ENCODE measurements at places on chromosomes 7 and 10.

DNA sequence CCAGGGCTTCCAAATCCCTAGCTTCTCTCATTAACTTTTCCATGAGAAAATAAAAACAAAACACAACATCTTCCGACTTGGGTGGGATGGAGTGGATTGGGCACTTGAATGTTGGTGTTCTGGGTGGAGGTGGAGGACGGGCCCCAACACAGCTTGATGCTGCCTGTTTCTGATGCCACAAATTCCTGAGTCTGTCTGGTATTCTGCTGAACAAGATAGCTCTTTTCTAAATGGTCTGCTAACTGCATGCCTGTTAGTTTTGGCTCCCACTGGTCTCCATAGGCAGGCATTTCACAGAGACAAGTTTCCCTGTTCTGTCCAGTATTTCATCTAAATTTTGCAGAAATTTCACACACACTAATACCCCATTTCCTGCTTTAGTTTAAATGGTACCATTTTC, 160.9 kb upstream of the FZD8 start:
- no peak for DNase-seq

DNA sequence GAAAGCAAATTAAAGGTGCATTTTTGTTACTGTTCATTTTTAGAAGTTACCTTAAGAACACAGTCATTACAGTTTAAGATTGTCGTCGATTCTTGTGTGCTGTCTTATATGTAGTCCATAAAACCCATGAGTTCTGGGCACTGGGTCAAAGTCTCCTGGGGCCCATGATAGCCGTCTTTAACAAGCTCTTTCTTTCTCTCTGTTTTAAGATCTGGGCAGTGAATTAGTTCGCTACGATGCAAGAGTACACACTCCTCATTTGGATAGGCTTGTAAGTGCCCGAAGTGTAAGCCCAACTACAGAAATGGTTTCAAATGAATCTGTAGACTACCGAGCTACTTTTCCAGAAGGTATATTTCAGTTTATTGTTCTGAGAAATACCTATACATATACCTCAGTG, 90.7 kb upstream of the CAPZA2 start:
- DNase-seq: no peak

DNA sequence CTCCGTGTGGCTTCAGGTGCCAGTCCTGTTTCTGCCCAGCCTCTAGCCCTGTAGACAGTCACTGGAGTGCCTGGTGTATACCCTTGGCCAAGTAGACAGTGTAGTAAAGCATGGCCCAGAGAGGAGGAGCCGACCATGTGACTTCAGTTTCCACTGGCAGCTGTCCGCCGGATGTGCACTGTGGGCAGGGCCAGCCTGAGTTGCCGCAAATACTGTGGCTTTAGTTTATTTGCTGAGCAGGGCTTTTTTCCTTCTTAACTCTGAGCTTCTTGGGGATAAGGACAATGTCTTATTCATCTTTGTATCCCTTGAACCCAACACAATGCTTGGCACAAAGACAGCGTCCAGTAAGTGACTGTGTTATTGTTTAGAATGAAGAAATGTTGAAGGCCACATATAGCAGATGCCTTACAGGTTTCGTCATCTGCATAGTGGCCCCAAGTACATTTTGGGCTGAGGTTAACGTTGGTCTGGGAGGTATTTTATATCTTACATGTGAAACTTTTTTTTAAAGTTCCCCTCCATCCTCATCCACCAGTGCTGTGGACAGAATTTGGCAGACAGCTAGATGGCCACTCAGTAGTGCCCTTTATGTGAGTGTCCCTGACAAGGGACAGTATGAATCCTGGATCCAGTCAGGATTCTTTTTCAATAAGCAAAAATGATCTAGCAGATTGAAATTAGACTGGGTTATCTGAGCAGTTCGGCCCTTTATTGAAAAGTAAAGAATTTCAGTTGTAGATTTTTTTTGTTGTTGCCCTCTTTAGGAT, 40.6 kb downstream of the CYP17A1 start:
- no peak for DNase-seq

- no peak for DNase-seq
These were observed at the start of gene AEBP1 for GRCh38 chr7:44103923-44104859. TSS of gene AEBP1 (plus strand) at chr7:44104345. CDS start at chr7:44104666, 321 bp downstream.

GRCh38 chr10:44966129-44966815, 6.7 kb downstream of the RASSF4 start:
- DNase-seq: no peak

- no peak for DNase-seq
These were observed 11.6 kb downstream of the RPS24 start for GRCh38 chr10:78045237-78045636.

DNA sequence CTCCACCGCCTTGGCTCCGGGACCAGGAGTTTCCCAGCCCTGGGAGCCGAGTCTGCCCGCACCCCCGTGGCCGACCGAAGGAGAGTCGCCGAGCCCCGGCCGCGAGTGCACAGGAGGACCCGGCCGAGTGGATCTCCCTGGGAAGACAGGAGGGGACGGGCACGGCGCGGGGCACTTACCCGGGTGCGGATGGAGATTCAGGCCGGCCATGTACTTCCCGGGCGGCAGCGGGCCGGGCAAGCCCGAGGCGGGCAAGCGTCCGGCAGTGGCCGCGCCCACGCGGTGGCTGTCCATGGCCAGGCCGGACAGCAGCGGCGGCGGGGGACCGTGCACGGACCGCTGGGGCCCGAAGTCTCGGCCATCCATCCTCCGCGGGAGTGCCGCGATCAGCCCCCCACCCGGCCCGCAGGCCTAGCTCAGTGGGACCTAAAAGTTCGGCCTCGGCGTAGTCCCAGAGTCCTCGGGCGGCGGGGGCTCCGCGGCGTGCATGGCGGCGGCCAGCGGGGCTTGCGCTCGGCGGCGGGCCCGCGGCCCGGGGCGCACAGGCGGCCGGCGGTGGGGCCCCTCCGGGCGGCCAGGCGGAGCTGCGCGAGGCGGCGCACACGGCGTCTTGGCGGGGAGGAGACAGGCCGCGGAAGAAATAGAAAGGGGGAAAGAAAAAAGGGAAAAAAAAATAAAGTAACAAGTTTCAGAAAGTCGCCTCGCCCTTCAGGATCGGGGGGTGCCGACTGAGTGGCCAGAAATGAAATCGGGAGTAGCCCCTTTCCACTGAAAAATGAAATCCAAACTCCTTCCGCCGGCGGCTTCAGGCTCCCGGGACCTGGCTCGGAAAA, 2.5 kb downstream of the TNRC18 start:
- DNase-seq: no peak

DNA sequence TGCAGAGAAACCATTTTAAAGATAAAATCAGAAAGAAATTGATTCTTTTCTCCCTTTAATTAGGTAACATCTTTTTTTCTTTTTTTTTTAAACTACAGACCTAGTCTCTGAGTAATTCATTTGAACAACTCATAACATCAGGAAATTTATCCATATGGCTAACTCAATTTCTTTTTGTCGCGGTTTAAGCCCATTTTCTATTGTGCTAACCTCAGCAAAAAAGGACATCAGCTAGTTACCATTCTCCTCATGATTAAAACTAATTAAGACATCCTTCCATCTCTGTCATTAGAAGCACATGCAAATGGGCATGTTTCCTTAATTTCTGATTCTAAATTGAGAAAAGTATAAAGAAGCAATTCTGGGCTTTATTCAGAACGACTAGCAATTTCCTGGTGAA, 57.8 kb downstream of the ANK3 start:
- no peak for DNase-seq

DNA sequence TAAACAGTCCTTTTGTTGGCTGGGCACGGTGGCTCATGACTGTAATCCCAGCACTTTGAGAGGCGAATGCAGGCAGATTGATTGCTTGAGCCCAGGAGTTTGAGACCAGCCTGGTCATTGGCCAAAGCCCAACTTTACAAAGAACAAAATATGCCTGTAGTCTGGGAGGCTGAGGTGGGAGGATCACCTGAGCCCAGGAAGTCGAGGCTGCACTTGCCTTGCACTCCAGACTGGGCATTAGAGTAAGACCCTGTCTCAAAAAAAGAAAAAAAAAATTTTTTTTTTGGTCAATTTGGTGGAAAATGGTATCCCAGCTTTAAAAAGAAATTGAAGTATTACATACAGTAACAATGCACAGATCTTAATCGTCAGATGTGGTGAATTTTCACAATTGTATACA, 4.8 kb downstream of the GLRX3 start:
- no peak for DNase-seq

DNA sequence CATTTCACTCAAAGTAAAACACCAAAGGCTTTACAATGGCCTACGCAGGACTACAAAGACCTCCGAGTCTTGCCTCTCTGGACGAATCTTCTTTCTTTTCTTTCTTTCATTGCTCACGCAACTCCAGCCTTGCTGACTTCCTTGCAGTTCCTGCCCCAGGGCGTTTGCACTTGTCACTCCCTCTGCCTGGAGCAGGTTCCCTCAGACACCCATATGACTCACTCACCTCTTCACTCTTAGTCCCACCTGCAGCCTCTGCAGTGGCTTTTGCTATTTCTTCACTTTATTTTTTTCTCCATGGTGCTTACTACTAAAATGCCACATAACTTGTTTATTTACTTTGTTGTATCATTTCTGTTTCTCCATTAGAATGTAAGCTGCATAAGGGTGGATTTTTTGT, 33.1 kb downstream of the GHRHR start:
- DNase-seq: no peak

- DNase-seq: no peak
These were observed 53.1 kb upstream of the CHST15 start for GRCh38 chr10:124146483-124146882.

- no peak for DNase-seq
These were observed 286.1 kb upstream of the C7orf33 start for GRCh38 chr7:148304456-148304855.

DNA sequence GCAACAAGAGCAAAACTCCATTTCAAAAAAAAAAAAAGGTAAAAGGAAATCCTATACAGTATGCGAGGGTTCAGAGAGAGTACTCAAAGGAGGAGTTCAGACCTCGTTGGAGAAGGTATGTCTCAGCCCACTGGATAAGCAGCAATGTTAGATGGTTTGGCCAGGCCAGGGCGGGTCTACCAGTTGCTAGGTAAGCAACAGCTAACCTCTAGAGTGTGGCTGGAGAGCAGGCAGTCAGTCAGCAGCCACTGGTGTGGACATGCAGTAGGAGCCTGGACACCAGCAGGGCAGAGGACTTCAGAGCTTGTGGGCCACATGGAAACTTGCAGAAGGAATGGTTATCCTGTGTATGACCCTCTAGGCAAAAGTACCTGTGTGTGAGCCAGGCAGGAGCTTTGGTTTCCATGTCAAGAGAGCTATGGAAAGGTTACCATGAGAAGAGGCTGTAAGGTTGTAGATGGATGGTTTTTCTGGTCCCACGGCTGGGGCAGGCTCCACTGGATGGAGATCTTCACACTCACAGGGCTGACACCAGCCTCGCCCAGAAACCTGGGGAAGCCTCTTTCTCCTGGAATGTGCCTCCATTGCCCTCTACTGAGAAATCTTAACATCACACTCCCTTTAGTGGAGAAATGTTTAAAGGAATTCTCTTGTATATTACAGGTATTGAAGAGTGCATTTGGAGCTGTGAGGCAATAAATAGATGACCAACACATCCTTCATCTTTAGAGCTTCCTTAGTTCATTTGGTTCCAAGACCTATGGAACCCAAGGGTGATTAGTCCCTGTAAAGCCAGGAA, 63.6 kb downstream of the CCDC186 start:
- peak; percentile 23 for DNase-seq

GRCh38 chr10:19701427-19702052, 114.7 kb upstream of the PLXDC2 start:
- no peak for DNase-seq

GRCh38 chr7:1666823-1667565, 3.1 kb upstream of the ELFN1 start:
- no peak for DNase-seq

DNA sequence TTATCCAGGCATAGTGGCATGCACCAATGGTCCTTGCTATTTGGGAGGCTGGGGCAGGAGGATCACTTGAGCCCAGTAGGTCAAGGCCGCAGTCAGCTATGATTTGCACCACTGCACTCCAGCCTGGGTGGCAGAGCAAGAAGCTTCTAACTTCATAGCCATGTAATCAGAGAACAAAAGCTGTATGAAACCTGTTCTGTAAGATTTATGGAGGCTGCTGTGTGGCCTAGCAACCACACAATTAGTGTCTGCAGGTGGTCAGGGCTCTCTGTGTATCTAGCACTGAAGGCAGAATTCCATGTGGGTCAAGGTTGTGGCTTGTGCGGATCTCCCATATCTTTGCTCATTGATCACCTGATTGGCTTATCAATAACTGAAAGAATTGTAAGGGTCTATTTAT, 221.5 kb upstream of the FOXK1 start:
- no peak for DNase-seq

- peak; percentile 64 for DNase-seq
These were observed 25.8 kb upstream of the TMEM120A start for GRCh38 chr7:76020031-76020714.

DNA sequence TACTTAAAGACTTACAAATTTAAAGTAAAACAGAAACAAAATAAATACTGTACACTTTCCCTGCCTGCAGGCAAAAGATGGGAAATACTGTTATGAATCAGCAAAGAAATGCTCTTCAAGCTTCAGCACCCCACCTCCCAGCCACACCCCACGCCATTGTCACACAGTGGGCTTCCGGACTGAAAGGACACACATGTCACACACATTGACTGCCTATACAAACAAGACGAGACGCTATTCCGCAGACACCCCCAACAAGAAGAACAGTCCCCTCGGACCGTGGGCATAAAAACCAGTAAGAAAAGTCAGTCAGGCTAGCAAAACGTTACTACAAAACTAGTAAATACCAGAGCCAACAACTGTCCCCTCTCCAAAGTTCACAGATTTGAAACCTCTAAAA, 22.2 kb upstream of the PARP12 start:
- peak; percentile 13 for DNase-seq

GRCh38 chr7:47371733-47372368, 210.1 kb downstream of the TNS3 start:
- DNase-seq: peak; percentile 16

Measured in NCI-H460 (cell line).